ENCODE measurements at places on chromosomes 5 and 9.

GRCh38 chr5:133400831-133401351, 211.4 kb downstream of the FSTL4 start:
- DNase-seq, result no peak

DNA sequence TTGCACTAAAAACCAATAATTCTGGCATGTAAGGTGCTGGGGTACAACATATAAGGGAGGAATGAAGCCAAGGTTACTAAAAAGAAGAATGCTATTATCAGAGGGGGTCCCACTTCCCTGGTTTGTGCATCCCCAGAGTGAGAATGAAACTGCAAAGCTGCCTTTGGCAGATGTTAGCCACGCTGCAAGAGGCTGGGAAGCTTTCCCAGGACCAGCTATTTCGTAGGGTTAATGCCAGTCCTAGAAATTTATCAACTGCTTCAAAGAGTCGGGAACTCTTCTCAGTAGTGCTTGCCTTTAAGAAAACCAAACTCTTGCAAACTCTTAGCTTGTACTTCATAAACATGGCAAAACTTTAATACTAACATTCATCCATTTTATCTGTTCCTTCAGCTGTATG, 87.5 kb upstream of the NR5A1 start:
- DNase-seq, result no peak

DNA sequence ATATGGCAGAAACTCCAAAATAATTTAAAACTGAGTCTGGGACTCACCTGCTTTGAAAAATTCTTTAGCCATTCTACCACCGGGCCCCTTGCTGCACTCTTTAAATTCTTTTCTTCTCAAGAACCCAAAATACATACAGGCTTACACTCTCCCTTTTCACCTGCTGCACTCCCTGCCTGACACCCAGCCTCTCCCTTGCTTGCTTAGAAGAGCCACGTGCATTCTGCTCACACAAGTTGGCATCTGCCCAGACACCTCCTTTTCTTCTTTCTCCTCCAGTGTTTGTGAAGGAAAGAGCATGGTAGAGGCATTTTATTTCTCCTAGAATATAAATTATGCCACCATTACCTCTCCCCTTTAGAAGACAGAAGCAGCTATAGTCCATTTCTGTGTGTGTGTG, 39.0 kb upstream of the AOPEP start:
- DNase-seq, result no peak

DNA sequence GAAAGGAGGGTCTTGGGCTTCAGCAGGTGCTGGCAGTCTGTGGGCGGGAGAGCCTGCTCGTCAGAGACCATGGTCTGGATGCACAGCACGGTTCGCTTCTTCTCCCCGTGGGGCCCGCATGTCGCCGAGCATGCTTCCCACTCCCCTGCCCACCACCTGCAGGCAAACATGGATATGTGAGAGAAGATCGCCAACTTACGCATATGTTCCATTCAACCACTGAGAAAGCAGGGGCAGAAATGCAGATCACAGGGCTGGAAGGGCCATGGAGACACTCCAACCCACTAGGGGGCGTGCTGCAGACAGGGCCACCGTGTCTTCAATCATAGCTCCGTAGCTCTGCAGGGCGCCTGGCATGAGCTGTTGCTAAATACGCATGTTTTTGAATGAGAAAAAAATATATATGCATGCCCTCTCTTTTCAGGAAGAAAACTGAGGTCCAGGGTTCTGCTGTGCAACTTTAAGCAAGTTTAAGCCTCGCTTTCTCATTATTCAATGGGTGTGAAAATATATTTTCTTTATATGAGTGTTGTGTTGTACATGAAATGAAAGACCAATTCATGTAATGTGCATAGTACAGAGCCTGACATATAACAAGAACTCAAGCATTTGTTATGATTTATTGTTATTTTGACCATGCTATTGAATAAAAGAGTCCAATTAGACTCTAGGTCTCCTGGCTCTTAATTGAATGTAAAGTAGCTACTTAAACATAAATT, 148.0 kb downstream of the TARS1 start:
- no peak for DNase-seq

- DNase-seq, result no peak
Observed at GRCh38 chr5:5979377-5979760, 399.0 kb downstream of the MED10 start.

- DNase-seq, result no peak
Observed at GRCh38 chr5:135155616-135156214, 121.7 kb upstream of the PITX1 start.

DNA sequence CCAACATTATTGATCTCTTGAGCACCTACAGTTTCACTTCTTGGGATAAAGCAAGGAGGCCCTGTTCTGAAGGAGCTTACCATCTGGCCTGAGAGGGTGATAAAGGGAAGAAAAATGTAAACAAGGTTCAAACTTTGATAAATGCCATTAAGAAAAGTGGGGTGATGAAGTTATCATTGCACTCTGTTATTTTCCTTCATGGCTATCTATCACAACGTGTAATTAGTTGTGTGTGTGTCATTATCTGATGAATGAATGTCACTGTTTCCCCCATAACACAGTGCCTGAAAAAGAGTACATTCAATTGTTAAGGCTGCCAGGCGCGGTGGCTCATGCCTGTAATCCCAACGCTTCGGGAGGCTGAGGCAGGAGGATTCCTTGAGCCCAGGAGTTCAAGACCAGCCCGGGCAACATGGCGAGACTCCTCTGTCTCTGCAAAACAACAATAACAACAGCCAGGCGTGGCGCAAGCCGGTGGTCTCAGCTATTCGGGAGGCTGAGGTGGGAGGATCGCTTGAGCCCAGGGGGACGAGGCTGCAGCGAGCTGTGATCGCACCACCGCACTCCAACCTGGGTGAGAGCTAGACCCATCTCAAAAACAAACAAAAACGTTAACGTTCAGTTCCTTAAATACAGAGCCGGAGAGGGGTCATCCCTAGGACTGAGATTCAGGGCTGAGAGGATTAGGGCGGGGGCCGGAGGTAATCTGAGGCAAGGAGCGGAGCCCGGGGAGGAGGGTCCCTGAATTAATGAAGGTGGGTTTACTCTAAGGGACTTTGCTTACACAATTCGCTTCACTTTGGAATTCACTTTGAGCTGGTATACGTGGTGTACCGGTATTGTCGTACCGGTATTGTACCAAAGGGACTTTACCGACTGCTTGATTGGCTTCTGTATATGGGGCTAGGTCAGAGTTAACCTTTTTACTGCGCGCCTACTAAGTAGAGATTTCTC, 917 bp downstream of the NHP2 start:
- no peak for DNase-seq

DNA sequence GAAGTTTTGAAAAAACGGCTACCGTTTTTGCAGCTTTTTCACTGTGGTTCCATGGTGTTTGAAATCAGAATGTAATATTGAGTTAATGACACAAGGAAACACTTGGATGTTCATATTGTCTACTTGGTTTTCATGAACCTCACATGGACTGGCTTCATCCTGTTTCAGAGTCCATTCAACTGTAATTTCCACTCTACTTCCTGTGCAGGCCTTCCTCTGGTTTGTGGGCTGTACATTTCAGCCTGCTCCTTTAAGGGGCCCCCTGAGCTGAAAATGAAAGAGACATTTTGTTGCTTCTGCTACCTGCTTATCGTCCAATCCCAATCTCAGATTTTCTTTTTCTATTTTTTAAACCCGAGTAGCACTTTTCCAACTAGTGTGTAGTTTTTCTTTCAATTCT, 41.8 kb upstream of the CDKN2B start:
- DNase-seq, result no peak

DNA sequence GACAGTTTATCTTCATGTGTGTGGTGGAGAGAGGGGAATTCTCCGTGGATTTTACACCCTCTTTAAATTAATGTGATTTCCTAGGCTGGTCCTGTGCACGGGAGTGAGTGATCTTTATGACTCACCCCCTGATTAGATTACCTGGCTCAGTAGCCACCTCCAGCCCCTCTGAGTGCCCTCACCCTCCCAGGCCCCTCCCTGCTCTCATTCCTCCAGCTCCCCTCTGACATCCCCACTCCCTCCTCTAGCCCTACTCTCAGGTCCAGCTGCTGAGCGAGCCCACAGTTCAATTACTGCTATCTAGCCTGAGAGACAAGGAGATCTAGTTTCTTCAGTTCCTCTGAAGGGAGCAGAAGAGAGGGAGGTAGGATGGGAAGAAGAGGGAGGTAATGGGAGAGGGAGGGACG, 61.8 kb upstream of the ARAP3 start:
- DNase-seq, result no peak

Data from nucleus accumbens (tissue), 56 donors.